Activated CD8-positive, alpha-beta memory T cell treated with anti-CD3 and anti-CD28 coated beads for 48 hours (primary cell): ENCODE measurements at places on chromosomes 11 and 22.

DNA sequence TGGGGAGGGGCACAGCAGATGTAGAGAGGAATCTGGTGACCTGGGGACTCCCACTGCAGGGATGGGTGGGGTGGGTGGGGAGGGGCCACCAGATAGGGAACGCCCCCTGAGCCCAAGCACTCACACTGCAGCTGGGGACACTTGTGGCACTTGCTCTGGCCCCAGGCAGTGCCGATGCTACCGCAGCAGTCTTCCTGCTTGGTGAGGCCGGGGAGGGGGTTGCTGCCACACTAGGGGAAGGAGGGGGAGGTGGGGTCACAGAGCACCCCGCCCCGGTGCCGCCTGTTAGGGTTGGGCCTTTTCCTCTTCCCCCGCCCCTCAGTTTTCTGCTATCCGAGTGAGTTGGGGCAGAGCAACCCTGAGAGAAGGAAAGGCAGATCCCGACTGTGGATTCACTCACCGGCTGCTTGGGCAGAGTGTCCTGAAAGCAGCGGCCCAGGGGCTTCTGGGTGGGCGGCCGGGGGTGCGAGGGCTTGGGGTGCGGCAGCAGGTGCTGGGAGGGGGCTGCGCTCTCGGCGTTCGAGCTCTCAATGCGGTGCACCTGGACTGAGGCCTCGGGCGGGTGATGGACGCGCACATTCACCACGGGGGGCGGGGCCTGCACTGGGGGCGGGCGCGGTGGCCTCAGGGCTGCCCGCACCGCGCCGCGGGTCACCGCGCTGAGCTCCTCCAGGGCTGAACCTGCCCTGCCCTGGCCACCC, 4.7 kb downstream of the LTBP3 start:
- no peak for DNase-seq

DNA sequence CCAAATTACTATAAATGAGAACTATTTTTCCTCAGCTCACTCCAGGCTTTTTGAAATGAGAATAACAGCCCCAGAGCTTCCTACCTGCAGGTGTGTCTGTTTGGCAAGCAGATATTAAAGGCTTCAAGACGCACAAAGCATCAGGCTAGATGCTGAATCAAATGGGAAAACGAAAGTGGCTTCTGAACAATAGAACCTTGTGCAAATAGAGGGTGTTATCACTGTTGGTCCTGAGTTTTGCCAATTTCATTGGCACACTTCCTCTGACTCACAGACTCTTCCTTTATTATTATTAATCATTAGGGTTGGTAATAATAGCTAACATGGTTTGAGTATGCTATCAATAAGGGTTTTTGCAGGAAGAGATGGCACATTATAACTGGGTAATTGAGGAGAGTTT, 13.4 kb downstream of the SYT13 start:
- DNase-seq, result no peak

DNA sequence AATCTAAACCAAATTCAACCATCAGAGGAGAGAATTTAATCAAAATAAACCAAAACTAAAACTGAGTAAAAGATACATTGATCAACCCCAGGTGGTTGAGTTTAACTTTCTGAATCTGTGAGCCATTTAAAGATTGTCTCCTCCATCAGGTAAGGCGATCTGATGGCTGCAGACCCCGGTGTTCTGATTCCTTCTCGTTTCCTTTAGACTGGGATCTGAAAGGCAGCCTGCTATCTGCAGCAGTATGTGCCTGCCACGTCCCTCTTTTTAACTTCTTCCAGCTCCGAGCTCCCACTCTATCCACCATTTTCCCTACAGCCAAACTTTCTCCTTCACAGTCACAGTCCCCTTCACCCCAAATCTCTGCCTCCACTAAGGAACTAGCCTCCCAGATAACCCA, 66.1 kb upstream of the ARHGAP32 start:
- no peak for DNase-seq

- DNase-seq, result no peak
Measured at GRCh38 chr11:3219281-3219892, 774 bp upstream of the MRGPRG start.
